ENCODE measurements at places on chromosomes 4 and X.

- no peak for DNase-seq
Observed at GRCh38 chr4:77176640-77177039, 19.6 kb downstream of the CCNG2 start.

DNA sequence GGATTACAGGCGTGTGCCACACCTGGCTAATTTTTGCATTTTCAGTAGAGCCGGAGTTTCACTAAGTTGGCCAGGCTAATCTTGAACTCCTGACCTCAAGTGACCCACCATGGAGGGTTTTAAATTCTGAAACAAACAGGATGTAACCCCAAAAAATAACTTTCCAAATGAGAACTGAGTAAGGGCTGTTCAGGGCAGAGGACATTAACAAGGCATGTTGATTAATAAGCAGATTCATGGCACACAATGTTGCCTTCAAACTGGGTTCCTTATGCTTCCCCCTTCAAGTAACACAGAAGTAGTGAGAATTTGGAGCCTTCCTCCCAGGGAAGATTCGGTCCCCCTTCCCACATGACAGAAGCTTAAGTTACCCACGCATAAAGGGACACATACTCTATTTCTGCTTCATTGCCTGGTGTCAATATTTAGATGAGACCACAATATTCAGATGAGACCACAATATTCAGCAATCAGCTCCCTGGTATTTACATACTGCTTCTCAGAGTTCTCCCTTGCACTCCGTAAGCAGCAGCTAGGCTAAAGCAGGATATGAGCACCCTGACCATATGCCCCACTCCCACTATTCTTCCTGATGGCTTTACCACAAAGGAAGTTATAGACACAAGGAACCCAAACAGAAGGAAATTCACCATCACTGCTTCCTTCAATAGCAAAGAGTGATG is 21.4 kb downstream of the GRSF1 start:
- DNase-seq = no peak

DNA sequence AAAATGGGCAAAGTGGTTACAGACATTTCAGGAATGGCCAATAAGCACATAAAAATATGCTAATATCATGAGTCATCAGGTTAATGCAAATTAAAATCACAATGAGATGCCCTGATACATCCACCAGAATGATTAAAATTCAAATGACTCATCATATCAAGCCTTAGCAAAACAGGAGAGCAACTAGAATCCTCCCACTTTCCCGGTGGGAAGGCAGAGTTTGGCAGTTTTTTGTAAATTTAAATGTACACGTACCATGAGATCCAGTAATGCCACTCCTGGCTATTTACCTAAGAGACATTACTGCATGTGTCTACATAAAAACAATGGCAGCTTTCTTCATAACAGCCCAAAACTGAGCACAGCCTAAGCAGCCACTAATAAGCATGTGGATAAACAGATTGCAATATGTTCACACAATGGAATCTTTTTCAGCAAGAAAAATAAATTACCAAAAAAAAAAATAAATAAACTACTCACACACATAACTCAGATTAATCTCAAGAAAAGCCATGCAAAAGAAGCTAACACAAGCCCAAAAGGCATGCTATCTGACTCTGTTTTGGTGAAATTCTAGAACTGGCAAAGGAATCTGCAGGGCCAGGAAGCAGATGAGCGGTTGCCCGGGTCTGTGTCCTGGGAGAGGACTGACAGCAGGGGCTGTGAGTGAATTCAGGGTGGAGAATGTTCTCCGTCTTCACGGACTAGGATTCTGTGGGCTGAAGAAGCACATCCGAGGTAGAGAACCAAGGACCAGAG is 48.8 kb downstream of the AFAP1 start:
- DNase-seq = no peak

DNA sequence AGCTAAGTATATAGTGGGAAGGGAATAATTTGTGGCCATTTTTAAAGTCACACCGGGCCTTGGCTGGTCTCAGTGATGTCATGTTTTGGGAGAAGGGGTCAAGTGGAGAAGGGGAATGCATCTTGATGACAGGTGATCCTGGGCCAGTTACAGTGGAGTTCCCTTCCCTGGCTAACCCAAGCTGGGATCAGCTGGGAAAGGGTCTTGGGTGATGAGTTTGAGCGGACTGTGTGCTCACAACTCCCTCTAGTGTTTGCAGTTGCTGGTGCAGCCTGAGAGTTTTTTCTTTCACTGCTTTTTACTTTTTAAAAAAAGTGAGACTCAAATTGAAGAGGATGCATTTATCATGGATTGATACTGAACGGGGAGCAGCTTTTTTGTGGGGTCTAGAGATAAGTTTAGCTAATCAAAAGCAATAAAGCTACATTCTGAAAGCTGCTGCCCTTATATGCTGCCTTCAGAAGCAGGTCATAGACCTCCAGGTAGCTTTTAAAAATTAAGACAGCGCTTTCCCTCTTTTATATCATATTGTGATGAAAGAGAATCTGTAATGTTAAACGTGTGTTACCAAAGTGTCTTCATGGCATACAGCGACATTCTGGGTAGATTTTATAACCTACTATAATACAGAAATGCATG is 164.7 kb downstream of the DCLK2 start:
- DNase-seq = no peak

GRCh38 chrX:45358392-45358791 is 157.7 kb upstream of the DIPK2B start:
- no peak for DNase-seq

DNA sequence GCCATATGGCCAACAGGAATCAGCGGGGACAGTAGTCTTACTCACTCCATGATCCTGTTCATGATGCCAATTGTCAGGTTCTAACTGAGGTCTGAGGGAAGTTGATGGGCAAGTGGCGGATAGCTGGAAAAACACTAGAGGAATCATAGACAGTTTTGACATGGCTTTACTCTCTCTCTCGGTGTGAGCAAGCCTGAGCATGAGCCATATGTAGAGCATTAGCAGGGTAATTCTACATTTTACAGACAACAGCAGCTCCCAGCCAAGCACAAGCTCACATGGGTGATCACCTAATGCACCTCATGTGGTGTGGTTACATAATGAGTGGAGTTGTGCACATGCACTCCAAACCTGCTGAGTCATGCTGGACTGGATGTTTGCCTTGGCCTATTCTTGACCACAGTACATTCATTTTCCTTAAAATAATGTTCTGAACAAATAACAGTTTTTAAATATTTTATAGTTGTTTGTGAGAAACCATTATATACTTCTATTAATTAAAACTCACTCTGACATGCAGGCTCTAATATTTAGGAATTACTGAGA is 429.2 kb downstream of the GPAT3 start:
- no peak for DNase-seq

GRCh38 chr4:81084029-81084428 is 53.5 kb downstream of the BMP3 start:
- no peak for DNase-seq

GRCh38 chr4:17534705-17535104 is 19.7 kb downstream of the CLRN2 start:
- DNase-seq = no peak

GRCh38 chrX:95733426-95733825 is 951.2 kb upstream of the DIAPH2 start:
- DNase-seq = no peak

DNA sequence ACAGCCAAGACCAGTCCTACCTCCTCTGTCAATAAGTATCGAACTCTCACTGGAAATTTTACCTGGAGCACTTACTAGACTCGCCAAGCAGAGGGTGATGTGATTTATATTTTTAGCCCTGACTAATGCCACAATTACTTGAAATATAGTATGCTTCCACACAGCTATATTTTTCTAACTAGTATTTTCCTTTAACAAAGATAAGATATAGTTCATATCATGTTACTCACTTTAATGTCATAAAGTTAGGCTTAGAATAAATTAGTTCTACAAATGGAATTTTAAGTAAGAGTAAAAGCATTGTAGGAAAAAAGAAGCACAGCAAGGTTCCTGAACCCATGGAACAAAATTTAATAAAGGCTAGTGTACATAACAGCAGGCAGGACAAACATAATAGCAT is 16.0 kb upstream of the NKX6-1 start:
- DNase-seq = no peak

DNA sequence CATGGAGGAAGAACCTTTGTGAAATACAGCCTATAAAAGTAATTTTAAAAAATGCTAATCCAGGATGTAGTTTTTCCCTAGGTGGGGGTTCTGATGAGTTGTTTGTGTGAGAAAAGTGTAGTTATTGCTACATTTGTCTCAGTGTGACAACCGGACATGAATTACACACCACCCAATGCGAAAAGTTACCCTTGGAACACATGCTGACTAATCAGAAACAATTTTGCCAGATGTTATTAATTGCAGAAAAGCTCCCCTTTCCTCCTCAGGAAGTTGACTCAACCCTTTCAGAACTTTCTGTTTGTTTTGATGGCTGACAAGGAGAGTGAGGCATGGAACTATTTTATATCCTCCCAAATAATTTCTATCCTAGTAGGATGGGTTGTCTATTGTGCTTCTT is 38.1 kb upstream of the EDA2R start:
- DNase-seq = no peak

- no peak for DNase-seq
Observed at GRCh38 chr4:177384856-177385397, 57.3 kb downstream of the AGA start.

DNA sequence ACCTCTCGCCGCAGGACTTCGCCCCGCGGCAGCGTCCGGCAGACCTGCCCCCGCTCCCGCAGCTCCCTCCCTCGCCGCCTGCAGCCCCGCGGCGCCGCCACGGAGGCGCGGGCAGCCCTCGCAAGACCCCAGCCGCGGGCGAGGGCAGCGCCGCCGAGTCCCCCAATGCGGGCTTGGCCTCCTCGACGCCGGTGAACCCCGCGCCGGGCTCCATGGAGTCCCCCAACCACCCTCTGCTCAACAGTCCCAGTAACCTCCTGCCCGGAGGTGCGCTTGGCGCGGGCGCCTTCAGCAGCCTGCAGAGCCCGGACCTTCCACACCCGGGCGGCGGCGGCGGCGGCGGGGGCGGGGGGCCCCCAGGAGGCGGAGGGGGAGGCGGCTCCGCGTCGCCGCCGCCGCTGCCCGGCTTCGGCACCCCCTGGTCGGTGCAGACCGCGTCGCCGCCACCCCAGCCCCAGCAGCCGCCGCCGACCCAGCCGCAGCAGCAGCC is 1.2 kb downstream of the CPEB2 start:
- peak; percentile 26 for DNase-seq

- no peak for DNase-seq
Observed at GRCh38 chr4:53579826-53580225, 11.5 kb downstream of the LNX1 start.

DNA sequence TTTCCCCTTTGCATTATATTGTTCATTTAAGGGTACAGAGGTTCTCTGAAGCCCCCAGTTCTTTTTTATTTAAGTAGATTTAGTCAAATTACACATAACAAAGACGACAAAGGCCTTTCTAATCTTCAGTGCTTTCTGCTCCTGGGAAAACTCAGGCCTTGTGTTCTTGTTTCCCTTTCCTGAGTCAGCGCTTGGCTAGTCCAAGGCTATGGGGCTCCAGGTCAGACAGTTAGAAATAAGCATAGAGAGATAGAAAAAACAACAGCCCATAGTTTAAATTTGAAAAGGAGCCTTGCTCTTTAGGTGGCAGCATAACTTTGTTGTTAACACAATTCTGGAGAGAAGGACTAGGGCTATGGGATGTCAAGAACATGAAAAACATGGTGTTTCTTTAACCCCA is 97.3 kb downstream of the PPP1R2C start:
- no peak for DNase-seq

DNA sequence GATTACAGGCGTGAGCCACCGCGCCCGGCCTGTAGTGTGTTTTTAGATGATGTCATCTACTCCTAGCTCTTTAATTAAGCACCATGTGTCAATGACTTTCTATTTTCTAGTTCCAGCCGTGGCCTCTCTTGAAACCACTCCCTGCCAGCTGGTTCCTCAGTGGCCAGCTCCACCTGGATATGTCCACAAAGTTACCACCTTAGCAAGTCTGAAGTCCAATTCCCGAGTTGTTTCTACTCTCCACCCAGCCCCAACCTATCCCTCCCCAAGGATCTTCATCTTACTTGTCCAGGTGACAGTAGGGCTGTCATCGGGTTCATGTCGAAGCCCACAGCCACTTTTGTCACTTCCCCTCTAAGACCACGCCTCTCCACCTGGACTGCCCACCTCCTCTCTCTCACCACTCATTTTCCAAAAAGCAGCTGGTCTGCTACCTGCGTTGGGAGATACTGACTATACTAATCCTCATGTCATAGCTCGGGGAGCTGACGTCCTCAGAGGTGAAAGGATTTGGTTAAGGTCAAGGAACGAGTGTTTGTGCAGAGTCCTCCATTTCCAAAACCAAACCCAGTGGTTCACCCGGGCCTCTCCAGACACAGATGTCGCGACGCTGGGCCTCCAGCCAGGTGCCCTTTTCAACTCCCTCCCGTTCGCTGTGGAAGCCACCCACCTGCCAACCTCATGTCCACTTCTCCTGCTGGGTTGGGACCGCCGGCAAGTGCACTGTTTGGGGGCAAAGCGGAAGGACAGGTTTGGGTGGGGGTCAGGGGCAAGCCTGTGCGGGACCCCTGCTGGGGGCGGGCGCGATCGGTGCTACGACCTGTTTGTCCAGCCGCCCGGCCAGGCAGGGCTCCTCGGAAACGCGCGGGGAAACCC is 704 bp downstream of the FAM3A start:
- no peak for DNase-seq

DNA sequence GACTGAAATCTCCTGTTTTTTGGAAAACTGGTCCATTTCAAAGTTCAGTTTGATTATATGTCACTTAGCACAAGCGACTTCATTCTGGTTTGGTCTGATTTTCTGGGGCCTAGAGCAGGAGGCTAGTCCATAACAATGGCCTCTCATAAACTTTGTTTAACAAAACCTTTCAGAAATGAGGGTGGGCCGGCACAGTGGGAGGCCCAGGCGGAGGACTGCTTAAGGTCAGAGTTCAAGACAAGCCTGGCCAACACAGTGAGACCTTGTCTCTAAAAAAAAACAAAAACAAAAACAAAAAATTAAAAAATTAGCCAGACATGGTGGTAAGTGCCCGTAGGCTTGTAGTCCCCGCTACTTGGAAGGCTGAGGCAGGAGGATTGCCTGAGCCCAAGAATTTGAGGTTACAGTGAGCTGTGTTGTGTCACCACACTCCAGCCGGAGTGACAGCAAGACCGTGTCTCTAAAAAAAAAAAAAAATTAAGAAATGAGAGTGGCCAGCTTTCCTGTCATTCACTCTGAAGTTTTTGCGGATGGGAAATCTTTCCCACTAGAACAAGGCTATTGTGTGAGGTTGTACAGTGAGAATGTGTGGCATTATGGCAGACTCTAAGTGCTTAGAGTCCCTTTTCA is 1.2 kb upstream of the PLAC8 start:
- no peak for DNase-seq

DNA sequence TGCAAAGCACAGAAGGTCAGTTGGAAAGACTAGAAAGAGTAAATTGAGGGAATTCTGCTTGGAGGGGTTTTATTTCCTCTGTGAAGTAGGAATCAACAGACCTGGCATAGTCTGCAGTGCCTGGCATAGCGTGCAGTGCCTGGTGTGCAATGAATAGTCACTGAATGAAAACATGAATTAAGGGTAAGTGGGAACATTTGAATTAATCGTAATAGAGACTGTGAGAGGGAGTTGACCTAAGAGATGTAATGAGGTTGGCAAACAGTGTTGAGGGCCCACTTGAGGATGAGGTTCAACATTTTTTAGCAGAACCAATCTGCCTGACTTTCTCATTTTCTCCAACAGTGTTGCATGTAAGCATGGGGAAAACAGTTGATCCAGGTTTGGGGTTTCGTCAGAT is 377.2 kb upstream of the FTHL17 start:
- DNase-seq = no peak
